ENCODE measurements at places on chromosomes 13 and 19.

GRCh38 chr13:110351636-110352420 is 44.7 kb downstream of the COL4A2 start:
- no peak for DNase-seq

DNA sequence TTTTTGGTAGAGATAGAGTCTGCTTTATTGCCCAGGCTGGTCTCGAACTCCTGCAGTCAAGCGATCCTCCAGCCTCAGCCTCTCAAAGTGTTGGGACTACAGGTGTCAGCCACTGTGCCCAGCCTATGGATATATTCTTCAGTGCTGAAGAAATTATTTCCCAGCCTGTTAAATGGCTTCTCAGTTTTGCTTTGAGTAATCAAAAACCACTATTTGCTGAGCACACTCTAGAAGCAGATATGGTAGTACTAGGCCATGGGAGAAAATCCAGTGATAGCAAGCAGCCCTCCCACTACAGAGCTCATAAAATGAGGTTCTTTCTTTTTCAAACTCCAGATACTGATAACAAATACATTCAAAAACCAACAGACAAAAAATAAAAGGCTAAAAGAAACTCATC is 80.6 kb upstream of the CLDN10 start:
- DNase-seq, result no peak

DNA sequence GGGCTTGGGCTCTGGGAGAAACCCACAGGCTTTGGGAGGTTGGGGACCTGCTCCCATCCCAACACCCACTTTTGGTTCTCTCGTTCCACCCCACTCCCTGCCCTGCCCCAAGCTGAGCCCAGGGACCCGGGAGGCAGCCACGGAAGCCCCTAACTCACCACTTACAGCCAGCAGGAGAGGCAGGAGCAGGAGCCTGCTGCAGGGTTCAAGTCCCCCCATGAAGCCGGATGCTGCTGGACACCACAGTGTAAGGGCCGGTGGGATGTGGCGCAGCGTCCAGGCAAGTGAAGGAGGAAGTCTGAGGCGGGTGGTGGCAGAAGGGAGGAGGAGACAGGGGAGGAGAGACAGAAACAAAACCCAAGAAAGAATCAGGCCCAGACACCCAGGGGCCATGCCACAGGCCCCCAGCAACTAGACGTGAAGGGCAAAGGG is at the start of gene TYROBP:
TSS of gene TYROBP (minus strand) at position 286 of the 432 bp plus-strand sequence. CDS start at position 219, 67 bp downstream.
- no peak for DNase-seq

DNA sequence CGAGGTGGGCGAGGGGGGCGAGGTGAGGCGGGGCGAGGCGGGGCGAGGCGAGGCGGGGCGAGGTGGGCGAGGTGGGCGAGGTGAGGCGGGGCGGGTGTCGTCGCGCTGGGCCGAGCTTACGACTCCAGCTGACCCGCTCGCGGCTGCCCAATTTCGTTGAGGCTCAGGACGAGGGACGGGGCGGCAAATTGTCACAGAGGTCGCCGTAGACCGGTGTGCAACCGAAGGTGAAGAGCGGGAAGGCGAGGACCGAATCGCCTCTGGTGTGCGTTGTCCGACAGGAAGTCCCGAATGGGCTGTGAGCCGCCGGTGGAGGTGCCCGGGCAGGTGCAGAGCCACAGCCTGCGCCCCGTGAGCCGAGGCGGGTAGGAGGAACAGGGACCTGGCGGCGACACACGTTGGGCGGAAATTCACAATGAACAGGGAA is at the start of gene LACC1:
TSS of gene LACC1 (plus strand) at position 150 of the 427 bp plus-strand sequence. CDS start 1,082 bp downstream, outside the sequence.
- peak; percentile 44 for DNase-seq

DNA sequence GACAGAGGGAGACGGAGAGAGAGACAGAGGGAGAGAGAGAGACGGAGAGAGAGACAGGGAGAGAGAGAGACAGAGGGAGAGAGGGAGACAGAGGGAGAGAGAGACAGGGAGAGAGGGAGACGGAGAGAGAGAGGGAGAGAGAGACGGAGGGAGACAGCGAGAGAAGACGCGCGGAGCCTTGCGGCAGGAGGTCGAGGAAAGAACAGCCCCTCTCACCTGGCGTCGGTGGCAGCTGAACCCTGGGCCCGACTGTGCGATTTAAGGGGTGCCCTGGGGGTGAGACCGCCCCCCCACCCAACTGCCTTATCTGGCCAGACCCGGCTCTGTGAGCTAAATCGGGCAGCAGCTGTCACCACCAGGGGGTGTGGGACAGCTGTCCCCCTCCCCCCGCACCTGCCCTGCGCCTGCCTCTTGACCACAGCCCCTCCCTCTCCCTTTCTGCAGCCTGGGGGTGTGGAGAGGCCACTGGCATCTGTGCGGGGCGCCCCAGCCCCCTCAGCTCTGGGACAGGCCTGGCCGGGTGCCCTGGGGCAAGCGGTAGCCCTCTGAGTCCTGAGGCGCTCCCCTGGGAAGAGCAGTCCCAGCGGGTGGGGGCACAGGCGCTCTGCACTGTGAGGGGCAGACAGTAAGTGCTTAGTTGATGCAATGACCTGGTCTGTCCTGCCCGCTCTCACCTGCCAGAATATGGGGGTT is 10.8 kb downstream of the JOSD2 start:
- DNase-seq, result no peak

DNA sequence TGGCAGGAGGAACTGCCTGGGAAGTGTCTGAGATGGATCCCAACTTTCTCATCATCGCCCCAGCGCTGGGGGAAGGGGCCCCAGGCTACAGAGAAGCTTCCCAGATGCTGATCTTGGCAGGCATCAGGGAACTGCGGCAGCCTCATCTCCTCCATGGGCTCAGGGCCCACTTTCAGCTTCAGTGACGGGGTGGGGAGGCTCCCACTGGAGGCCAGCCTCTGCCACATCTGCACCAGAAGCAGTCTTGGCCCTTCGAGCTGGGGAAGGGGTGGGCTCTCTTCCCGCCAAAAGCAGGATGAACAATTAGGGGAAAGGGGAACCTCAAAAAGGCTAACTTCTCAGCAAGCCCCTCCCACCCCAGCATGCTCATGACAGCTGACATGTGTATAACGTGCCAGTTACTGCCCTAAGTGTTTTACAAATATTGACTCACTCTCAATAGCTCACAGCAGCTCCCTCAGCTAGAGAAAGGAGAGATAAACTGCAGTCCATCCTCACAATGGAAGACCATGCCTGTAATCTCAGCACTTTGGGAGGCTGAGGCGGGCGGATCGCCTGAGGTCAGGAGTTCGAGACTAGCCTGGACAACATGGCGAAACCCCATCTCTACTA is 7.1 kb upstream of the S1PR2 start:
- DNase-seq, result no peak

DNA sequence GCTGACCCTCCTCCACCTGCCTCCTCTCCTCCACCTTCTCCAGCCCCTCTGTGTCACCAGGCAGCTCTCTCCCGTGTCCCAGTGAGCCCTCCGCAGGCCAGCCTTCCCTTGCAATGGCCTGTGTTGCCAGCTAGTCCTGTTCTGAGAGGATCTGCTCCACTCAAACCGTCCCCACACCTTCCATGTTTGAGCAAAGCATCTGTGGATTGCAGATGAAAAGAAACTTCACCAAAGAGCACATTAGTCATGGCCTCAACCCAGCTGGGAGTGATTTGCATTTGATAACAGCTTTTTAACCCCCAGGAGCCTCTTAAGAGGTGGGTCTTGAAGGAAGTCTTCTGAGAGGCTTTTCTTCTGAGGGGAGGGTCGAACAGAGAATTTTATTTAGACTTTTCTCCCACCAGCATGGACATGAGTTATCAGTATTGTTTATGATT is 72.8 kb downstream of the COL4A2 start:
- no peak for DNase-seq

- no peak for DNase-seq
Observed at GRCh38 chr13:84118839-84119409, 236.7 kb upstream of the SLITRK1 start.

- DNase-seq, result no peak
Observed at GRCh38 chr13:99596180-99596579, 94.9 kb downstream of the TM9SF2 start.

GRCh38 chr13:106686163-106686562 is 118.2 kb upstream of the ARGLU1 start:
- no peak for DNase-seq

DNA sequence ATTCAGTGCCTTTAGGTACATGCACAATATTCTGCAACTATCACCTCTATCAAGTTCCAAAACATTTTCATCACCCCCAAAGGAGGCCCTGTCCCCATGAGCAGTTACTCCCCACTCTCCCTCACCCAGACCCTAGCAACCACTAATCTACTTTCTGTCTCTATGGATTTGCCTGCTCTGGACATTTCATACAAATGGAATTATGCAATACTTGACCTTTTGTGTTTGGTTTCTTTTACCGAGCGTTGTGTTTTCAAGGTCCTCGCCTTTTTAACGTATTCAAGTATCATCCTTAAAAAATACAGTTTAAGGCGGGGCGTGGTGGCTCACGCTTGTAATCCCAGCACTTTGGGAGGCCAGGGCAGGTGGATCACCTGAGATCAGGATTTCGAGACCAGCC is 159.7 kb downstream of the IER2 start:
- no peak for DNase-seq

- no peak for DNase-seq
Observed at GRCh38 chr19:2923510-2923909, 21.3 kb downstream of the ZNF77 start.

- DNase-seq, result no peak
Observed at GRCh38 chr19:9872618-9873242, 37.6 kb downstream of the PIN1 start.

- no peak for DNase-seq
Observed at GRCh38 chr13:101452519-101453485, at the start of gene ITGBL1. TSS of gene ITGBL1 (plus strand) at chr13:101452675. CDS start at chr13:101452834, 159 bp downstream.

- DNase-seq, result no peak
Observed at GRCh38 chr13:110215606-110216005, 91.4 kb downstream of the COL4A1 start.

DNA sequence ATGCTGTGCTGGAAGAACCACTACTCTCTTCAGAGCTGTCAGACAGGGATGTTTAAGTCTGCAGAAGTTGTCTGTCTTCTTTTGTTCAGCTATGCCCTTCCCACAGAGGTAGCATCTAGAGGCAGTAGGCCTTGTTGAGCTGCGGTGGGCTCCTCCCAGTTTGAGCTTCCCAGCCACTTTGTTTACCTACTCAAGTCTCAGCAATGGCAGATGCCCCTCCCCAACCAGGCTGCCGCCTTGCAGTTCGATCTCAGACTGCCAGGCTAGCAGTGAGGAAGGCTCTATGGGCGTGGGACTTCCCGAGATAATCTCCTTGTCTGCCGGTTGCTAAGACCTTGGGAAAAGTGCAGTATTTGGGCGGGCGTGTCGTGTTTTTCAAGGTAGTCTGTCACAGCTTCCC is 42.1 kb upstream of the UQCRFS1 start:
- DNase-seq, result no peak

DNA sequence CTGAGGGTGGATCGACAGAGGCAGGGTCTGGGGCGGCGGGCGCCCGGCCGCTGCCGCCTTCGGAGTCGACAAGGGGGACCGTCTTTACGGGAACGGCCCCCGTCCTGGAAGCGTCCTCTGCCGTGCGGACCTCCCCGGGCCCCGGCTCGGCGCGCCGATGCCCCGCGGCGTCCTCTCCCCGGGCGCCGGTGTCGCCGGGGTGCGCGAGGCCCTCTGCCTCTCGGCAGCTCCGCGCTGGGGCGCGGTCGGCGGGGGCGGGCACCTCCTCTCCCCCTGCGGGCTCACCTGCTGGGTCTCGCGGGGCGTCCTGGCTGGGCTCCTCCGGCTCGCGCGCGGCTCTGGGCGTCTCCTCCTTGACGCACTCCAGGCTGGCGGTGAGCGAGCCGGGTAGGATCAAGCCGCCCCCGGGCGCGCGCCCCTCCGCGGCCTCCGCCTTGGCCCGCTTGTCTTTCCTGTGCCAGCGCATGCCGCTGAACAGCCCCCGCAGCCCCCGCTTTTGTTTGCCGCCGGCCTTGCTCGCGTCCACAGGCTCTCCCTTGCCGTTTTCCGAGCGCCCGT is 1.5 kb downstream of the AMER2 start:
- peak; percentile 25 for DNase-seq

- DNase-seq, result no peak
Observed at GRCh38 chr13:80039000-80039399, 301.9 kb downstream of the SPRY2 start.

DNA sequence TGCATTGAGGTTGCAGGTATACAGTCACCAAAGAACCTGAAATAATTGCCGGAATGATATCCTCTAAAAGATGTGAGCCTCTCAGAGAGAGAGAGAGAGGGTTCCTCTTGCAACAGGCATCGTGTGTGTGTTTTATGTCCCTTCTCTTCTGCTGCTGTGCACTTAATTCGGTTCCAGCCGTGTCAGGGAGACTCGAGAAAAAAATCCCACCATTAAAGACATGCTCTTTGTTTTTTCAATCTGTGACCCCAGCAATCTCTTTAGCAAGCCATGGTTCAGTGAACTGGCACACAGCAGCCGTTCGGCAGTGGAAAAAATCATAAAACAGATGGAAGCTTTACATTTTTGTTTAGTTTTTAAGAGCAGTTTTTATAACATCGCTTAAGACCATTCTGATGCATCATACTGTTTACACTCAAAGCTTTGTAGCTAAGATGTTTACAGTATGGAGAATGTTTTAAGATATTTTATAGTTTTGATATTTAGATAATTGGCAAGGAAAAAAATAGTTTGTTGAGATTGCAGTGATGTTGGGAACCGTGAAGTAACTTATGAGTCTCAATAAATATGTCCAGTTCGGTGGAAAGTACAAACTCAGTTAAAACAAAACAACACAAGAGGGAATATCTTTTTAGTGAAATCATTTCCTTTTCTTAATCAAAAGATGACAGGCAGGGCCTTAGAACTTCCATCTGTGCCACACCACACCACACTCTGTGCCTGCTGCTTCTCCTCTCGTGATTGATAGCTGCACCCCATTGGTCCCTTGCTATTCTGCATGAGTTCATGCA is 31.2 kb upstream of the ZNF536 start:
- DNase-seq, result no peak

GRCh38 chr13:98445340-98446233 is 131.3 kb downstream of the STK24 start:
- DNase-seq, result peak; percentile 85

GRCh38 chr13:109963384-109963783 is 177.0 kb upstream of the IRS2 start:
- DNase-seq, result no peak

DNA sequence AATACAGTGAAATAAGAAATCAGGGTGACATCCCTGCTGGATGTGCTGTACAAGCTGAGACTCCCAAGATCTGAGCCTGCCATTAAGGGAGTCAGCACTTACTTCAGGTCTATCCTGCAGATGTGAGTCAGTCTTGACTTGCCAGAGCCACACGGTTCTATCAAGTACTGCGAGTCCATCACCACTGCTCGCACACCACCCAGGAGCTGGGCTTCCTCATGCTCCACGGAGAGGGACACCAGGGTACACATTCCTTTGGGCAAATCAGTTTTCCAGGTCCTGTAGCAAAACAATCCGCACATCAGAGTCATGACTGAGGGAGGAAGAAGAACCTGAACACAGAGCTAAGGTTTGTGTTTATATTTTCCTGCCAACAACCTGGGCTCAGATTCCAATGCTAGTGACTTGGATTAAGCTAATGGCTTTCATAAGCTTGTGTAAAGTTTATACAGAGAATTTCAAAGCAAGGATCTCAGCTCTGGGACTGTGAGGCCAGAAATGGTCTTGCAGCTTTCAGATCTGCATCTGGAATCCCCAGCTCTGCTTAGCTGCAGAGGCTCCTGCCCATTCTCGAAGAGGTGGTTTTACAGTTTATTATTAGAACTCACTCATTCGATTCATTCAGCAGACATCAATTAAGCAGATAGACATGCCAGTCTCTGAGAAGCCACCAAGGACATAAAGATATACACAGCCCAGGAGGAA is 90.6 kb downstream of the KL start:
- no peak for DNase-seq

GRCh38 chr13:21297447-21297846 is 121.0 kb downstream of the MRPL57 start:
- DNase-seq, result no peak

Data from activated T-cell treated with anti-CD3 and anti-CD28 coated beads, Interleukin-2, amount 50 U/mL, for 48 hours (primary cell).